ENCODE measurements at places on chromosomes 1 and 21.

DNA sequence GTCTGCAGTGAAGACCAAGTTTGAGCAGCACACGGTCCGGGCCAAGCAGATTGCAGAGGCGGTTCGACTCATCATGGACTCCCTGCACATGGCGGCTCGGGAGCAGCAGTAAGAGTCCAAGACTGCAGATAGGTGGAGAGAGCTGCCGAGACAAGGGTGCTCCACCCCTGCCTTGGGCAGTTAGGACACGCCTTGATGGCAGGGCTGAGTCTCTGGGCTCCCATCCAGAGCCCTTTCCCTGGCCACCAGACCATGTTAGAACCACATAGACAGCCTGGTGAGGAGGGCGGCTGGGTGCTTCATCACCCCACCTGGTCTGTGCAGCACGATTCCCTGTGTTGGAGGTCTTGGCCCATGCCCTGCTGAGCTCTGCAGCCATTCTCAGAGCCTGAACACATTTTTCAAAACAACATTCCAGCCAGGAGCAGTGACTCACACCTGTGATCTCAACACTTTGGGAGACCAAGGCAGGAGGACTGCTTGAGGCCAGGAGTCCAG lies 17.3 kb upstream of the MIIP start:
- no peak for DNase-seq

DNA sequence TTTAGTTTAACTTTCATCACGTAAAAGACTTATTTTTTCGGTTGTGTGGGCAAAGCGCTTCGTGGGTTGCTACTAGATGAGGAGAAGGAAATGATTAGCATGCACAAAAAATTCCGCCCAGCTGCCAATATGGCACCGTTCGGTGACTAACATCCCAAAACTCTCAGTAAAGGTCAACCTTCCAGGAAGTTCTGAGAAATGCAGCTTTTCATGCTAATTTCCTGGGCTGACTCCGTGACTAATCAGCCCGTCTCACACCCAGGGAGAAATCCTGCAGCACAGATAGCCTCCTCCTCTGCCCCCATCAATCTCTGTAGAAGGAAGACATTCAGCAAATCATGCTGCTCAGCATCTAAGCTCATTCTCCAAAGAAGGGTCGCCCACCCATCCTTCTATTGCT lies 34.1 kb downstream of the TMCO4 start:
- DNase-seq, result no peak

DNA sequence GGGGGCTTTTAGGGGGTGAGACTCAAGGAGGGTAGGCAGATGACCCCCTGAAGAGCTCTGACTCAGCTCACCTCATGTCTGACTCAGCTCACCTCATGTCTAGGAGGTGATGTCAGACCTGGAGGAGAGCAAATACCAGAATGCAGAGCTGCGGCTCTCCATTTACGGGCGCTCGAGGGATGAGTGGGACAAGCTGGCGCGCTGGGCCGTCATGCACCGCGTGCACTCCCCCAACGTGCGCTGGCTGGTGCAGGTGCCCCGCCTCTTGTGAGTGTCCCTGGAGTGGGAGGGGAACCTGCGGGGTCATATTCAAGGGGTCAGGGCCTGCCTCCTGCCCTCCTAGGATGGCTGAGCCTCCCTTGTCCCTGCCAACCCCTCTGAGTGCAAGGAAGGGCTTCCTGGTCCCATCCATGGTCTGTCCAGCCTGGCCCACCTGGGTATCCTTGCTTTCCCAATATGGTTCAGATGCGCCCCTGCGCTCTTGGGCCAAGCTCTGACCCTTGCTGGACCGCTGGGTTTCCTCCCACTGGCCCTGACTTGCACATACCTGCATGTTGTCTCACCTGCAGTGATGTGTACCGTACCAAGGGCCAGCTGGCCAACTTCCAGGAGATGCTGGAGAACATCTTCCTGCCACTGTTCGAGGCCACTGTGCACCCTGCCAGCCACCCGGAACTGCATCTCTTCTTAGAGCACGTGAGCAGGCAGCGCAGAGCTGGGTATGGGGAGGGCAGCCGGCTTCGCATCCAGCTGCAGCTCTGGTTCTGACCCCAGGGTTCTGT lies 9.1 kb downstream of the AMPD2 start:
- no peak for DNase-seq

DNA sequence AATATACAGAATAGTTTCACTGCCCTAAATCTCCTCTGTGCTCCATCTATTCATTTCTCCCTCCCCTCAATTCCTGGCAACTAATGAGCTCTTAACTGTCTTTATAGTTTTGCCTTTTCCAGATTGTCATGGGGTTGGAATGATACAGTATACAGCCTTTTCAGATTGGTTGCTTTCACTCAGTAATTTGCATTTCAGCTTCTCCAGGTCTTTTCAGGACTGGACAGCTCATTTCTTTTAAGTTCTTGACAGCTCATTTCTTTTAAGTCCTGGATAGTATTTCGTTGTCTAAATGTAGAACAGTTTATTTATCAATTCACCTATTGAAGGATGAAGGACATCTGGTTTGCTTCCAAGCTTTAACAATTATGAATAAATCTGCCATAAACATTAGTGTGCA lies 22.6 kb downstream of the KRTAP21-3 start:
- DNase-seq, result no peak

GRCh38 chr1:103283841-103284669 lies 175.7 kb upstream of the COL11A1 start:
- DNase-seq, result peak; percentile 21

GRCh38 chr1:70429219-70429618 lies 18.2 kb downstream of the CTH start:
- no peak for DNase-seq

DNA sequence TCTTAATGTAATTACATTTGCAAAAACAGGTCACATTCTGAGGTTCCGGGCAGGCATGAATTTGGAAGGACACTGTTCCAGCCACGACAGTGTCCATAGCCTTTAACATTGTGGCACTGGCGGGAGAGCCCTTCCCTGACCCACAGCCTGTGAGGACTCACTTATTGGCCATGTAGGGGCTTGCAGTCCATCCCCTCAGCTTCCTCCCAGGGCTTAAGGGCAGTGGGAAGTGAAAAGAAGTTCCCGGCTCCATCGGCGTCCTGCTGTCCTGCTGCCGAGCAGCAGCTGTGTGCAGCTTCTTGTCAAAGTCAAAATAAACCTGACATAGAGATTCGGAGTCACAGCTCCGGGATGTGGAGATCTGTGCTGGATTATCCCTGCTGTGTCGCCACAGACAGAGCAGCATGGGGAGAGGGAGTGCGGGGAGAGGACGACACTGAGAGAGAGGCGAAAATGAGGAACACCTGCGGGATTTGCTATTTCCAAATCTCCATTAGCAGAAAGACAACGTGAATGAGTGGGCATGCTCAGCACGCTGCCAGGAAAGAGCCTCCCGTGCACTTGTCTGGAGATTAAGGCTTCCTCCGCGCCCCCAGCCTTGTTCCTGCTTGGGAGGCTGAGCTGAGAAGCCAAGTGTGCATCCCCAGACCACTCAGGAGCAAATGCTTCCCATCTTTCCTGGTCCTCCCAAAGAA lies 260.3 kb downstream of the ASTN1 start:
- DNase-seq, result no peak

DNA sequence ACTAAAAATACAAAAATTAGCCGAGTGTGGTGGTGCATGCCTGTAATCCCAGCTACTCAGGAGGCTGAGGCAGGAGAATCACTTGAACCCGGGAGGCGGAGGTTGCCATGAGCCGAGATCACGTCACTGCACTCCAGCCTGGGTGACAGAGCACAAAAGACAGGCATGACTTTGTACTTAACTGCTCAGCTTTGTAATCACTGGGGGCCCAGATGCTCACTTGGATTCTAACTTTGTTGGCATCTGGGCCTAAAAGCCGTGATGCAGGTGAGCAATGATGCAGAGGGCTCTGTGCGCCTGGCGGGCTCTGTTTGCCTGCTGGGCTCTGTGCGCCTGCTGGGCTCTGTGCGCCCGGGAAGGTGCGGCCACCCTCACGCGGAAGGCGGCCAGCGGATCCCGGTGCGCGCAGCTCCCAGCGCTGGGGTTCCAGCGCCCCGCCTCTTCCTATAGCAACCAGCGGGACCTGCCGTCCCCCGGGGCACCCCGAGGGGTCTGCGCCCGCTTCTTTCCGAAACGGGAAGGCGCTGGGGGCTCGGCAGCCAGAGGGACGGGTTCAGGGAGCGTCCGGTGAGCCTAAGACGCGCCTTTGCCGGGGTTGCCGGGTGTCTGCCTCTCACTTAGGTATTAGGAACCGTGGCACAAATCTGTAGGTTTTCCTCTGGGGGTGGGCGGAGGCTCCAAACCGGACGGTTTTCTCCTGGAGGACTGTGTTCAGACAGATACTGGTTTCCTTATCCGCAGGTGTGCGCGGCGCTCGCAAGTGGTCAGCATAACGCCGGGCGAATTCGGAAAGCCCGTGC lies 31.7 kb downstream of the PRMT2 start:
- peak; percentile 25 for DNase-seq

GRCh38 chr1:27026621-27027574 lies 14.2 kb upstream of the TENT5B start:
- no peak for DNase-seq

GRCh38 chr1:209805875-209806760 lies at the start of gene IRF6:
Gene IRF6, minus strand, starts transcription at chr1:209806142. Its CDS starts 4,729 bp downstream, at chr1:209801413.
- DNase-seq, result peak; percentile 77

DNA sequence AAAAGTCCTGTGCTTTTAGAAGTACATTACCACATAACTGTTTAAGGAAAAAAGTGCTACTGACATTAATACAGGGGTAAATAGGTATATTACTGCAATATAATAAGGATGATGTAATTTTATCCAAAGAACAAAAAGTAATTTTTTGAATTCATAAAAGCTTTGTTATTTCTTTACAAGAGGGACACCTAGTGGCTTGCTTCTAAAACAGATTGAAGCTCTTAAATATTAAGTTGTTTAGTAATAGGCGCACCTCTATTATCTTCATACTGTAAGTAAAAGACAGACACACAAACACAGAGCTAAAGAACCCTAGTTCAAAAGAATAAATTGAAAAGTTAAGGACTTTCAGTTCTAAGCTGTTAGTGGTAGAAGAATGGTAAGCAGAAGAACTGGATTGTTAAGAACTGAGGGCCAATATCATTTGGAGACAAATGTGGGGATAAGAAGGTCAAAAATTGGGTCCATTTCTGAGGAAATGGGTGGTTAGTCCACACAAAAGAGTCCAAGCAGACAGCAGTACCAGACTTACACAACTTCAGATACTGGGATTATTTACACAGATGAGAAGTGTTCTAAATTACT lies 15.4 kb downstream of the ZNHIT6 start:
- DNase-seq, result no peak
